Activated CD4-positive, alpha-beta T cell treated with anti-CD3 and anti-CD28 coated beads for 24 hours (primary cell): ENCODE measurements at places on chromosomes 1 and 21.

GRCh38 chr1:67133177-67133576, 1.6 kb downstream of the C1orf141 start:
- DNase-seq, result no peak

DNA sequence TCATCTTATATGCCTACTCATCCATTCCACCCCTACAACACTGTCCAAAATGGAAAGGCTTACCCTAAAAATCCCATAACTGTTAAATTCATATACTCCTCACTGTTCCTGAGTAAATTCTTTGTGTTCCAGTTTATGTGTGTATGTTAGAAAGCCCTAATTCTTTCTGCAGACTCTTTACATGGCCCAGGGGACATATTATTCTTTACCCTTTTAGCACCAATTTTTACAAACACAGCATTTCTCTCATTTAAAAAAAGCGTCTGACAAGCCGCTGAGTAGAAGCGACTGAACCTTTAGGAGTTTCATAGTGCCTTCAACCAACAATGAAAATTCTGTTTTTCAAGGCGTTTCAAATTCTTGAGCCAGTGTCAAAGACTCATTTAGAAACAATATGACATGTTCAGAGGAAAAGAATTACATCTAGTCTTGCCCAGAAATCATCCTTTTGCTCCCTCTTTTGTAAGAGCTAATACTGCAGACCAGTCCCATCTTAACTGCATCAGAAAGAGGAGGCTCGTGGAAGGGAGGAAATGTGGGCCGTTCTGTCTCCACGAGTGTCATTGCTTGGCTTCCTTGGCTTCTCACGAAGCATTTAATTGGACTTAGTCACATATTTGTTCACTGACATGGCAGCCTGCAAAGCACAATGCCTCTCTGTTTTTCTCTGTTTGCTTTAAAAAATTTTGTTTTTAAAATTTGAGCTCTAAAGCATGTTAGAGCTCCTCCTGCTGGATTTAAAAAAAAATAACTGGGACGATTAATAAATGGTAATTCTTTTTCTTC, 21.3 kb upstream of the C1orf105 start:
- DNase-seq, result no peak

DNA sequence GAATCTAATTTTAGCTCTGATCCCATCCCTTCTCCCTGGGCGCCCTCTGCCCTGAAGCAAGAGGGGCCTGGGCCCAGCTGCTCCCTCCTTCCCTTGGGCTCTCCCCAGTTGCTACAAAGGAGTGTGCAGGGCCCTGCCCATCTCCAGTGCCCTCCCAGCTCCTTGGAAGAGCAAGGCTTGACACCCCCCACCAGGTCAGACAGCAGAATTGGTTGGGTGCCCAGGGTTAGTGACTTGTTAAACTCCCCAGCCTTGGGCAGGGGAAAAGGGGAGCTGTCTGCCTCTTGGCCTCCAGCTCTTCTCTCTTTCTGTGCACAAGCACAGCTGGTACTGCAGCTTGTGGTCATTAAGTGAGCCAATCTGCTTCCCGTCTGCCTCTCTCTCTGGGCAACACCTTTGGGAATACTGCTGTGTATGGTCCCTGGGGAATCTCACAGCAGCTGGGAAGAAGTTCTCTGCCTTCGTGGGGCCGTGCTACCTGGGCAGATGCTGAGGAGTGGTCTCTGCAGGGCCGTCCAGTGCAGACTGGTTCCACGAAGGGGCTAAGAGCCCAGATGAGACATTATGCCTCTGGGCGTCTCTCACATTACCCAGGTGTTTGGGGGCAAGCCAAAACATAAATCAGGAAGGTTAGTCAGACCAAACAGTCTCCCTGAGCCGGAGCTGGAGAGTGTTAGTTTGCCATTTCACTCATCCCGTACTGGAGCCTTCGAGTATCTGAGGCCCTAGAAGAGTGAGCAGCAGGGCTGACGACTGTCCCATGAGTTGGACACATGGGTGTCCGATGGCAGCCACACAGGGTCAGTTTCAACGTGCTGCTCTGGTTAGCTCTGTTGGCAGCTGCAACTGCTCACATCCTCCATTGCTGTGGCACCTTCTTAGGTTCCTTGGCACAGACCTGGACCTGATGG, 37.3 kb downstream of the TMEM53 start:
- no peak for DNase-seq

DNA sequence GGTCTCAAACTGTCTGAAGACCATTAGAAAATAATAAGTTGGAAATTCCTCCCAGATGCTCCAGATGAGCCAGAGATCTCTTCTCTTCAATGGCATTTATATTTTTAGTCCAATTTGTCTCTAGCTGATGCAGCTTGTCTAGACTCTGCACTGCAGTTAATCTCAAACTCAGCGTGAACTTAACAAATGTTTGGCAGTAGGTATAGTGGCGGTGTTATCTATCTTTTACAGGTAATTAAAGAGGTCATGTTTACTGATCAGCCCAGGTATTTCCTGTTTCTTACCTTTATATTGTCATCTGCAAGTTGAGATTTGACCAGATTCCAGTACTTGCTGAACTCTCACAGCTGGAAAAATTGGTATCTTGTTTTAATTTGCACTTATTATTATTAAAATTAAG, 1024.5 kb upstream of the ADGRL2 start:
- no peak for DNase-seq

DNA sequence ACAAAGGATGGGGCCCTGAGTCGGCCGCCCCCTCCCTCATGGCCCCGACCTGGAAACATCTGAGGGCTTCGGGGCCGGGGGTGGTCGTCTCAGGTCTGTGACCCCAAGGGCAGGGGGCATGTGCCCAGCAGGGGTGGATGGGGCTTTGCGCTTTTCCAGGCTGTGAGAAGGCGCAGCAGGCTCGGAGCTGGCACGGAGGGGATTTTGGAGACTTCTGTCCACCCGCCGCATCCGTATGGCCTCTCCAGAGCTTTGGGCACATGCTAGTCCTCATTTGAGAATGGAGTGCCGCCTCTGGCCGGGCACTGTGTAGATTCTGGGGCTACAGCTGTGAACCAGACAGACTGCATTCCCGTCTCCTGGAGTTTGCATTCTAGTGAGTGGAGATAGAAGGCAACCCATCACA, 66.1 kb upstream of the WNT4 start:
- no peak for DNase-seq
